ENCODE measurements at places on chromosomes 1 and 21.
A peak's percentile ranks its signal among the peaks of the same experiment; 100 is the strongest.

GRCh38 chr1:180273066-180273465, 43.0 kb downstream of the LHX4 start:
- DNase-seq: no peak

GRCh38 chr1:204171751-204172178, 5.6 kb upstream of the REN start:
- peak; percentile 59 for DNase-seq

- DNase-seq: no peak
These were observed 7.2 kb downstream of the TAL1 start for GRCh38 chr1:47224676-47225399.

GRCh38 chr1:9654051-9654833, 2.7 kb downstream of the PIK3CD start:
- DNase-seq: no peak

DNA sequence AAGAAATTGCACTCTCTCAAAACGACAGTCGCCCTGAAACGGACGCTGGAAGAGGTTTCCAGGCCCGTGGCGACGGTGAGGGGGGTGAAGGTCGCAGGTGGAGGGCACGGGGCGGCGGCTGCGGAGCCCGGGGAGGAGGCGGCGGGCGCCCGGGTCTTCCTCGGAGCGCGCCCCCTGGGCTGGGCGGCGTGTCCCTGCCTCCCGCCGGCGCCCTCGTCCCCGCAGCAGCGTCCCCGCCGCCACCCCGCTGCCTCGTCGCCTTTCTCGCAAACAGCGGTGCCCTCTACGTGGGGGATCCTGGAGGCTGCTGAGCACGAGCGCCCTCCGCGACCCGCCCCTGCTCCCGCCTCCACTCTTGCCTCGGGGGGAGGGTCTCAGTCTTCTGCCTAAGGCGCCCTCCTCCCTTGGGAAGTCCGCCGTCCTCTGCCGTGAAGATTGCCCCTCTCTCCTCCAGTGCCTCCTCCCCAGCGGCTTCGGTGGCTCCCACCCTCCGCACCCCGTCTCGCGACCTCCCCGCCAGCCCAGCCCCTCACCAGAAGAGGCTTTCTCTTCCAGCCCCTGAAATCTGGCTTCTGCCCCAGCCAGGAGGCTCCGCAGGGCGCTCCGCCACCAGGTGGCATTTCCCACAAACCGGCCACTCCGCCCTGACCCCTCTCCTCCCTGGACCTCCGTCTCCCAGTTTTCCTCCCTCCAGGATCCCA, 227.4 kb downstream of the SDCCAG8 start:
- no peak for DNase-seq

DNA sequence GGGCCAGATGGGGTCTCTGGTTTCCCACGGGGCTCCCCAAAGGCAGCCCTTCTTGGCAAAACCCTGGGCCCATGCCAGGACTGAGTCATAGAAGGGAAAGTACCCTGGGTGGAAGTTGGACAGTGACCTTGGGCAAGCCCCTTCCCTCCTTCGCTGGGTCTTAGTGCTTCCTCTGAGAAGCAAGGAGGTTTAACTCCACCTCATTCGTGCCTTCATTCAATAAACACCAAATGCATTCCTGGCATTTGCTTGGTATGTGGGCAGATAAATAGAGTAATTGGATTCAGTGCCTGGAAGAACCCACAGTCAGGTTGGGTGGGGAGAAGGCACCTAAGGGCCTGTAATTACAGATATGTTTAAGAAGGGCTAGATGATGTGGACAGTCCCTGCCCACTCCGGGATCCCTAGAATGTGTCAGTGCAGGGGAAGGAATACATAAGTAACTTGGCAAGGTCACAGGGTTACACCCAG, 36.3 kb upstream of the CITED4 start:
- no peak for DNase-seq

DNA sequence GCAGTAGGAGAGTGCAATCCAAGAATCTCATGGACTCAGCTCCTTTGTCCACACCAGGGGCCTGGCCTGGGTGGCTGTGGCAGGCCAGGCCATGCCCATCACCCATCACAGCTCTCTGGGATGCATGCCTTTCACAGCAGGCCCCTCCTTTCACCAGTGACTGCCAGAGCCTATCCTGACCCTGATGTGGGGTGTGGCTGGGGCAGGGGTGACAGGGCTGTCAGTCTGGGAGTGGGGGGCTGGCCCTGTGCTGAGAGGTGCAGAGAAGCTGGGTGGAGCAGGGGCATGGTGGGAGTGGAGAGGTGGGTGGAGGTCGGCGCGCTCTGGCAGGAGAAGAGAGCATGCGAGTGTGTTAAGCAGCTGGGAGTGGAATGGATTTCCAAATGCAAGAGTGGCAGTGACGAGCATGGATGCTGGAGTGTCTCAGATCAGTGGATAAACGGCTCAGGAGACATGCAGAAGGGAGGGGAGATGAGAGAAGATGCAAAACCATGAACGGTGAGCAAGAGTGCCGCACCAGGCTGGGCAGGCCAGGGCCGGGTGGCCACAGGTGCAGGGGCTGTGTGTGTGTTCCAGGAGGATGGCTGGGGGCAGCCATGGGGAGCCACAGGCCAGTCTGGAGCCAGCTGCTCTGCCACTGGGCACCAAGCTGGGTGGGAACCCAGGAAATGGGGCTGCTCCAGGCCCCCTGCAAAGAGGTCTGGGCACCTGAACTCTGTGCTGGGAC, 39.6 kb upstream of the EDN2 start:
- no peak for DNase-seq
